ENCODE measurements at places on chromosomes 1 and 21. TPM values are rescaled to one million over a fixed set of nuclear protein-coding genes. Genes with fewer than 3 reads are reported as not detected.

C1orf116 gene
- total RNA-seq, result 0.42 TPM

TRIM67 gene
- total RNA-seq, result not detected

CD247 gene
- total RNA-seq, result 2.2 TPM

DNA sequence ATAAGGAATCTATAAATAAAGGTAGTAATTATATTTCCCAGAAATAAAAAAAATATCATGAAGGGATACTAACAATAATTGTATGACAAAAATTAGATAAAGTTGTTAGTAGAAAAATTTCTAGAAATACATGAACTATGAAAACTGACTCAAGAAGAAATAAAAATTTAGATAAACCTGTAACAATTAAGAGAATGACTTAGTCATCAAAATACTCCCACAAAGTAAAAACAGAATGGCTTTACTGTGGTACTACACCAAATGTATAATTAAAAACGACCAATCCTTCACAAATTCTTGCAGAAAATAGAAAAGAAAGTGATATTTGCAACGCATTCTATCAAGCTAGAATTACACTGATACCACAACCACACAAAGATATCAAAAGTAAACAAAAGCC, 176.2 kb upstream of the ETV3 start:
- no peak overlapping the region for H3K27ac ChIP-seq
- no peaks in the 10 kb centered on the region for H3K4me1 ChIP-seq
- H3K4me3 ChIP-seq, result no peak overlapping the region
- H3K27me3 ChIP-seq, result no peaks in the 10 kb centered on the region
- DNase-seq, result no peak

DNA sequence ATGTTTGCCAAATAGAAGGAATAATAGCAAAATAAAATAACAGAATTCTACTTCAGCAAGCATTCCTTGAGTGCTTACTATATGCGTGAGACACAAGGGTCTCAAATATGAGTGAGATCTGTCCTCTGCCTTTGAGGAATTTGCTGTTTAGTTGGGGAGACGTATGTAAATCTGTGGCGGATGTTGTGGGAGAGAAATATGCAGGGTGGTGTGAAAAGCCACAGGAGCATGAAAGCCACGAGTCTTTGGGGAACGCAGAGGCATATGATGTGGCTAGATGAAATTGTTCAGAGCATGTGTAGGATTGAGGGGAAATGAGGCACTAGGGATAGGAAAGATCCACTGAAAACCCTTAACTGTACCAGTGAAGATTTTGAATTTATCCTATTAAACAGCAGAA, 244.4 kb downstream of the PBX1 start:
- DNase-seq, result no peak
- H3K4me1 ChIP-seq, result no peaks in the 10 kb centered on the region
- H3K4me3 ChIP-seq, result no peak overlapping the region
- no peaks in the 10 kb centered on the region for H3K36me3 ChIP-seq

- no peaks in the 10 kb centered on the region for H3K4me1 ChIP-seq
- H3K27me3 ChIP-seq, result no peaks in the 10 kb centered on the region
- no peak for DNase-seq
- no peaks in the 10 kb centered on the region for H3K36me3 ChIP-seq
- peak overlapping the region; percentile 46 for H3K4me3 ChIP-seq
These were observed 2.8 kb downstream of the CFHR4 start for GRCh38 chr1:196890668-196891067.

- H3K4me3 ChIP-seq, result no peak overlapping the region
- H3K36me3 ChIP-seq, result no peaks in the 10 kb centered on the region
- no peaks in the 10 kb centered on the region for H3K4me1 ChIP-seq
- H3K27me3 ChIP-seq, result no peaks in the 10 kb centered on the region
- no peak for DNase-seq
These were observed 97.3 kb downstream of the SUSD4 start for GRCh38 chr1:223266632-223267172.

AGMAT gene
- 49.4 TPM for total RNA-seq

- no peak overlapping the region for H3K27ac ChIP-seq
- no peaks in the 10 kb centered on the region for H3K4me1 ChIP-seq
- H3K36me3 ChIP-seq, result no peaks in the 10 kb centered on the region
- no peaks in the 10 kb centered on the region for H3K27me3 ChIP-seq
- no peak for DNase-seq
- H3K4me3 ChIP-seq, result no peak overlapping the region
These were observed 40.9 kb downstream of the RPL5 start for GRCh38 chr1:92872719-92873118.

FMO2 gene
- total RNA-seq, result 1.6 TPM

GRCh38 chr1:178819123-178819522, 51.8 kb downstream of the ANGPTL1 start:
- DNase-seq, result no peak
- H3K4me1 ChIP-seq, result no peaks in the 10 kb centered on the region
- no peaks in the 10 kb centered on the region for H3K36me3 ChIP-seq
- no peak overlapping the region for H3K4me3 ChIP-seq
- no peak overlapping the region for H3K27ac ChIP-seq

KRTAP12-1 gene
- total RNA-seq, result not detected

GRCh38 chr21:31611445-31611844, 48.0 kb upstream of the SOD1 start:
- no peaks in the 10 kb centered on the region for H3K36me3 ChIP-seq
- H3K4me3 ChIP-seq, result no peak overlapping the region
- peaks cover 6% of the 10 kb centered on the region for H3K4me1 ChIP-seq
- H3K27ac ChIP-seq, result no peak overlapping the region
- no peaks in the 10 kb centered on the region for H3K27me3 ChIP-seq
- no peak for DNase-seq

DNA sequence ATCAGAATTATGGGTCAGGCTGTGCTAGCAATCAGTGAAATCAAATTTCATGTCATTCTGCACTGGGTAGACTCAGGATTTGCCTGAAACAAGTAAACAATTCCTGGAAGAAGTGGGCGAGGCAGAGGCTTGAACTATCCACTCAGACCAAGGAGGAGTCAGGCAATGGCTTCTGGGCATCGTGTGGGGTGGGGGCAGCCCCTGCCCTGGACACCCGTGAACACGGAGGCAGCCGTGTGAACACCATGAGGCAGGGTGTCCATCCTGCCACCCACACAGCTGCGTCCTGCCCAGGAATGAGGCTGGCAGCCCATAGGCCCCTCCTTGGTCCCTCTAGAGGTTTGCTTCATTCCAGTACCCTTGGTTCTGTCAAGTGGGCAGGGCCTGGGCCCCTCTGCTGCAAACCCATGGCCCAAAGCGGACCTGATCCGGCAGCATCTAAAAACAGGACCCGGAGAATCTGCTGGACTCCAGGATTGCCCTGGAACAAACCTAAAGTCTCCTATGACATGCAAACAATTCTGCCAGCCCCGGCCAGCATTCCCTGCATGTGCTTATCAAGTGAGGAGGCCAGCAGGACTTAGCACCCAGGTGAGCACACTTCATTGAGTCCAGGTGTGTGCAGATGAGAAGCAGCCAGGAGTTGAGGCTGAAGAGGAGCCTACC, 69.5 kb downstream of the PDE9A start:
- no peak overlapping the region for H3K27ac ChIP-seq
- DNase-seq, result no peak
- H3K27me3 ChIP-seq, result no peaks in the 10 kb centered on the region
- no peak overlapping the region for H3K4me3 ChIP-seq

DNA sequence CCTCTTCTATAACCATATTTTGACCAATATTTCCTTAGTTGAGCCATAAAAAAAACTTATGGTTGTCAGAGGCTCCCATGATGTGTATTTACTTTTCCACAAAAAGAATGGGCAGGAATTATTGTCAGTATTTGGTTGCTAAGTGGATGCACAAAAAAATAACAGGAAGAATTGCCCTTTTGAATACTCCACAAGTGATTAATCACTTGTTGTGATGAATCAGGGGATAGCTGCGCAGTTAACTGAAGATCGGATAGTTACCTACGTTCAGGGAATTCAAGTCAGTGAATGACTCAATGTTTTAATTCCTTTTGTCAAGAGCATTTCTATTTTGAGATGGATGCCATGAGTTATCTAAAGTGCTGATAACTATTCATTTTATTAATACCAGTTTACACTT, 785.2 kb upstream of the B3GALT2 start:
- no peaks in the 10 kb centered on the region for H3K4me1 ChIP-seq
- no peaks in the 10 kb centered on the region for H3K36me3 ChIP-seq
- H3K27me3 ChIP-seq, result no peaks in the 10 kb centered on the region
- no peak overlapping the region for H3K27ac ChIP-seq
- DNase-seq, result no peak

GRCh38 chr1:205328476-205328875, 6.9 kb upstream of the NUAK2 start:
- H3K36me3 ChIP-seq, result no peaks in the 10 kb centered on the region
- no peaks in the 10 kb centered on the region for H3K27me3 ChIP-seq
- no peak for DNase-seq
- no peak overlapping the region for H3K4me3 ChIP-seq
- no peak overlapping the region for H3K27ac ChIP-seq

PGBD5 gene
- total RNA-seq, result 2.5 TPM

DNA sequence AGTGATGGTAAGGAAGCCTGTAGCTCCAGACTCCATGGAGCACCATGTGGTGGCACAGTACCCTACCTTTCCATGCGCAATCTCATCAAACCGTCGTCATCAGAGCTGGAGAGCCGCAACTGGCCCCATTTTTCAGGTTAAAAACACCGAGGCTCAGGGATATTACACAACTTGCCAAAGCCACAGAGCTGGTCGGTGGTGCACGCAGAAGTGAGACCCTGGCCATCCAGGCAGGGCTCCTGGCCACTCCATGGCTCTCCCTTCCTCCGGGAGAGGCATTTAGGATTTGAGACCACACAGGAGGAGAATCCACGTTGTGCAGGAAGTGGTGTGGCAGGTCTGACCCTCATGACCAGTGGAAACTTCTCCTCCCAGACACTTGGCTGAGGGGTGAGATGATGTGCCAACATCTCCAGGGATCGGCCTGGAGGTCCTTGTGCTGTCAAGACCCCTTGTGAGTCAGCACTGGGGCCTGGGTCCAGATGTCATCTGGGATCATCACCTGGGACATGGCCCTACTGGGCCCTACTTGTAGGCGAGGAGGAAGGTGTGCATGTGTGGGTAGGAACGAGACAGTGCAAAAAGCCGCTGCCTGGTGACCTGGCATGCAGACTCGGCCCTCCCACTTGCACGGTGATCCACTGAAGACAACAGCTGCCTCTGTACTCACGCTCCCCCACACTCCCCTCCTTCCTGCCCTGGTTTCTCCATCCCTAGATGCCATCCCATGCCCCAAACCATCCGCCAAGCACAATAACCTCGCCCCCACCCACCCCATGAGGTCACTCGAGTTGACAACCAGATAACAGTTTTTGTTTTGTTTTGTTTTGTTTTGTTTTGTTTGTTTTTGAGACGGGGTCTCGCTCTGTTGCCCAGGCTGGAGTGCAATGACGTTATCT, 10.4 kb downstream of the TFF3 start:
- no peak for DNase-seq
- H3K27ac ChIP-seq, result no peak overlapping the region
- peaks cover 9% of the 10 kb centered on the region for H3K27me3 ChIP-seq
- no peaks in the 10 kb centered on the region for H3K36me3 ChIP-seq

GRCh38 chr1:93635614-93636543, 45.8 kb downstream of the BCAR3 start:
- H3K27ac ChIP-seq, result no peak overlapping the region
- no peaks in the 10 kb centered on the region for H3K36me3 ChIP-seq
- H3K4me1 ChIP-seq, result no peaks in the 10 kb centered on the region
- no peak overlapping the region for H3K4me3 ChIP-seq
- DNase-seq, result no peak

Data from right lobe of liver (tissue), 6 donors.